Cardiac septum (tissue), 1 donor: ENCODE measurements at places on chromosomes 7 and 10. TPM values are rescaled to one million over a fixed set of nuclear protein-coding genes. Genes with fewer than 3 reads are reported as not detected.

DNA sequence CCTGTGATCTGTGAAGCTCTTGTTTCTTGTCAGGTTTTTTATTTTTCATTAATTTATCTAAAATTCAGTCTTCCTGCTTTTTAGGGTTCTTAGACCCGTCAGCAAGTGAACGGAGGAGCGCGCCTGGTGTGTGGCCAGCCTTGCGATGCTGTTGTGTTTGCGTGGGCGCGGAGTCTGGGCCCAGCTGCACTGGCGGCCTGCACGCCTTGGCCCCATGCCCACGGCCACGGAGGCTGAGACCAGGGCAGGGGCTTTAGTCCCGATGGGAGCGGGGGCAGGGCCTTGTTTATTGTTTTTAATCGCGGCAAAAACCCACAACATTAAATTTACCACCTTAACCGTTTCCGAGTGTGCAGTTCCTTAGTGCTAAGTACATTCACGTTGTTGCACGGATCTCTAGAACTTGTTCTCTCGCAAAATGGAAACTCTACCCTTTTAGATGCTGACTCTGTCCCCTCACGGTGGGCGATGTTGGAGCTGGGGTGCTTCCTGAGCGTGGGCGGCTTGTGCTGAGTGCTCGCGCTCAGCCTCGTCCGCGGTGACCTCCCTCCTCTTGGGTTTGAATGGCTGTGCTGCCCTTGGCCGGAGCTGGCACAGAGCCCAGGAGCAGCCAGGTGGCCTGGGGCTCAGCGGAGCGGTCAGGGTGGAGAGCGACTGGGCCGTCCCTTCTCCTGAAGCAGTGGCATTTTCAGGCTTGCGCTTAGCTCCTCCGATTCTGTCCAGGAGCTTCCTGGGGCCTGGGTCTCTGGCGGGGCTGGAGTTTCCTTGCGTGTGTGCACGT, 69.1 kb downstream of the INPP5A start:
- DNase-seq, result peak; percentile 76

DNA sequence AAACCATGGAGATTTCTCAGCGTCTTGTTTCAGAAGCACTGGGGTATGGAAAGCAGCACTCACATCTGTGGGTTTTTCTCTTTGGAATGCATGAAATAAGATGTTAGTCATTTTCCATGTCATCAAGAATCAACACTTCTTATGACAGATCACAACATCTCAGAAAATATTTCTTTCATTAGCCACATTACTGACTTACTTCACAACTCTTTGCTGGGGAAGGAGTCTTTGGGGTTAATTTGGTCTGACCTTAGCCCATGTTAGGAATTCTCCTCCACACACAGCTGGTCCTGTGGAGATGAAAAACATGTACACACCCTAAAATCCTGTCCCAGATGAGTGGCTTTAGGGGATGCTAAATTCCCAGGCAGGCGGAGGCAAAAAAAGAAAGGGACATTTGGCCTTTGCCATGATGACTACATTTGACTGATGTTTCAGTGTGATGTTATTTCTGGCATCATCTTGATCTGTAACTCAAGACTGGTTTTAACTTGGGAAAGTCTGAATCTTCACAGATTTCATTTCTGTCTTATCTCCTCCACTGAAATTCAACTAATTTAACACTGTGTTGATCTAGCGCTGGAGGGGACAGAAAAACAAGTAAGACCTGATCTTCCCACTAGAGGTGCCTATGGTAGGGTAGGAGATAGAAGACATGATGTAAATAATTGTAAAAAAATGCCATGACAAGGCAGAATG, 363.2 kb downstream of the PRPF18 start:
- no peak for DNase-seq

Gene APBB1IP
- total RNA-seq, result 2.5 TPM

Gene TAC1
- not detected for total RNA-seq

Gene HOXA3
- 0.40 TPM for total RNA-seq

DNA sequence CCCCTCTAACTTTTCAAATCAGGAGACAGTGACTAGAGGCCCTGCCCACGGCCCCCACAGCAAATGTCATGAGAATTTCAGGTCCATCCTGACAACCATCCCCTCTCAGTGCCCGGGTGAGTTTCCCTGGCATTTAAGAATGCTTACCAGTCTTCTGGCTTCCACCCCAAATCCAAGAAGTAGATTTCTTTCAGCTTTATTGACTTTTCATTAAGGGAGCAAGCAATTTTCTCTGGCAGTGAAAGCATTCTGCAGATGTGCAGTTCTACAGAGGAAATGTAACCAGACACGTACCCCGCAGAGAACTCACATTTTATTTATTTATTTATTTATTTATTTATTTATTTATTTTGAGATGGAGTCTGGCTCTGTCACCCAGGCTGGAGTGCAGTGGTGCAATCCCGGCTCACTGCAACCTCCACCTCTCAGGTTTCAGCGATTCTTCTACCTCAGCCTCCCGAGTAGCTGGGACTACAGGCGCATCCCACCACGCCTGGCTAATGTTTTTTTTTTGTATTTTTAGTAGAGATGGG, 120.9 kb upstream of the KCTD7 start:
- DNase-seq, result no peak

Gene CLRN3
- not detected for total RNA-seq

Gene ARL3
- 13.1 TPM for total RNA-seq

- DNase-seq, result no peak
These were observed 266.8 kb downstream of the CELF2 start for GRCh38 chr10:11284291-11285085.

DNA sequence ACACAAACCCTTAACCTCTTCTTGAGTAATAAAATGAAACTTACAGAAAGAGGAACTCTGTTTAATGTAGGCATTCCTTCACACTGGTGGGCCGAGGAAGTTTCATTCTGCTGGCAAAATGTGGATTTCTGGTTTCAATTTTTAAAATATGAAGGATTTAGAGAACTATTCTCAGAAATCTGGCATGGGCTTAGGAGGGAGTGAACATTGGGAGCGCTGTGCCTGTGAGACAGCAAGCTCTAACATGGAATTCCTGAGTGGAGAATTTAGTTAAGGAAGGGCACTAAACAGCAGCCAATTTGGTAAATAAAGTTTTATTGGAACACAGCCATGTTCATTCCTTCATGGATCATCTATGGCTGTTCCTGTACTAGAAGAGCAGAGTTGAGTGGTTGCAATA, 751.8 kb upstream of the IGFBP3 start:
- no peak for DNase-seq

Gene CH25H
- total RNA-seq, result 1.00 TPM

Gene SLC39A12
- total RNA-seq, result not detected

DNA sequence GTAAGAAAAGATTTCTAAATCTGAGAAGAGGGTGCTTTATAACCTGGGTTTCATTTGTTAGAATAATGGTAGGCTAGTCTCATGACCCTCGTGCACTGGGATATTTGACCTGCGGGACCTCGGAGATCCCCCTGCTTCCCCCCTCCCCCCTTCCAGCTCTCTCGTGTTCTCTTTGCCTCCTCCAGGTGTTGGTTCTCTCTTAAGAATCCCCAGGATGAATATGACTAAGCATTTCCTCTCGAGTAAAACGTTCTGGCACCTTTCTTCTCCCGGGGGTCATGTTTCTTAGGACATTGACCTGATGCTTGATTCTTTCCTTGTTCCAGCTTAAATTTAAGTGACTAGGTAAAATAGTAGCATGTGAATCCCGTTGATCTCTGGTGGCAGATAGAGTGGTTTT, 71.2 kb downstream of the SHH start:
- DNase-seq, result no peak

Gene BTBD16
- total RNA-seq, result not detected

- DNase-seq, result no peak
These were observed 170.4 kb downstream of the TAX1BP1 start for GRCh38 chr7:27910326-27910725.

Gene MYH16
- not detected for total RNA-seq

- DNase-seq, result no peak
These were observed 117.1 kb downstream of the DYNC2I1 start for GRCh38 chr7:158973440-158973839.

GRCh38 chr10:71128311-71128980, 83.9 kb upstream of the UNC5B start:
- no peak for DNase-seq

Gene UPK3B
- 0.38 TPM for total RNA-seq

DNA sequence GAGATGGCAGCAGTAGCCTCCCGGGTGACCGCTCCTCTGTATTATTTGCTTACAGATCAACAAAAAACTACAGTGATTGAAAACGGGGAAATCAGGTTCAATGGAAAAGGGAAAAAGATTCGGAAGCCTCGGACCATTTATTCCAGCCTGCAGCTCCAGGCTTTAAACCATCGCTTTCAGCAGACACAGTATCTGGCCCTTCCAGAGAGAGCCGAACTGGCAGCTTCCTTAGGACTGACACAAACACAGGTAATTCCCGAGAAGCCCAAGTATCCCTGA, 2.2 kb downstream of the DLX6 start:
- DNase-seq, result no peak

Gene TNS3
- total RNA-seq, result 29.0 TPM

Gene SEMA3D
- 1.9 TPM for total RNA-seq

Gene FLNC
- total RNA-seq, result 1,261 TPM

GRCh38 chr10:42878134-42878820, 95.7 kb downstream of the BMS1 start:
- no peak for DNase-seq

DNA sequence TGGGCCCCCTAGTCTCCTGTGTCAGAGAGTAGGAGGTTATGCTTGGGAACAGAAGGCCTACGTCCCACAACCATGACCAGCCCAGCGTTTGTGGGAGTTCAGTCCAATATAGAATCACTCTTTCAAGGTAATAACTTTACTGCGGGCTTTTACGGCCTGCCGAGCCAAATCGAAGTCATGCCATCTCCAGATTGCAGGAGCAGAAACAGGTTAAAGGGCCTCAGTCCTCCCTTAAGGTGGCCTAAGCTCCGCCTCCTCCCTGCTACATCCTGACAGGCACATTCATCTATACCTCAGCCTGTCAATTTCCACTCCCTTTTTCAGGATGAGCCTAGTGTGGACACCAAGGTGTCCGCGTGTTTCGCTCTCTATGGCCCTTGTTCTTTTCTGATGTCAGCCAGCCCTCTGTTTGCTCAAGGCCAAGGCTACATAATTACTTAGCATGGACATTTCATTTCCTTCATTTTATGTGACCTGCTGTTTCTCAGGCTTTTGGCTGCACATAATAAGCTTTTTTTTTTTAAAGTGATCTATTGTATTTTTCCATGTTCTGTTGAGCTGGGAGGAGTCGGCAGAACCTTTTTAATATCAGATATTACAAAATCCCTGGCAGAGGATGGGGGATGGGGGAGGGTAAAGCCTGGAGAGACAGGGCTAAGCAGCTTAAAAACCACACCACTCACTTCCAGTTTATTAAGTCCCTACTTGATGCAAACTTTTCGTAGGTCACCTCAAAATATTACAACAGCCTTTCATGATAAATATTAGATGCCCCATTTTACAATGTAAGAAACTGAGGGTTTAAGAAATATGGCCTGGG, 84.6 kb downstream of the CACNB2 start:
- DNase-seq, result no peak

Gene PDZD7
- total RNA-seq, result 0.40 TPM

DNA sequence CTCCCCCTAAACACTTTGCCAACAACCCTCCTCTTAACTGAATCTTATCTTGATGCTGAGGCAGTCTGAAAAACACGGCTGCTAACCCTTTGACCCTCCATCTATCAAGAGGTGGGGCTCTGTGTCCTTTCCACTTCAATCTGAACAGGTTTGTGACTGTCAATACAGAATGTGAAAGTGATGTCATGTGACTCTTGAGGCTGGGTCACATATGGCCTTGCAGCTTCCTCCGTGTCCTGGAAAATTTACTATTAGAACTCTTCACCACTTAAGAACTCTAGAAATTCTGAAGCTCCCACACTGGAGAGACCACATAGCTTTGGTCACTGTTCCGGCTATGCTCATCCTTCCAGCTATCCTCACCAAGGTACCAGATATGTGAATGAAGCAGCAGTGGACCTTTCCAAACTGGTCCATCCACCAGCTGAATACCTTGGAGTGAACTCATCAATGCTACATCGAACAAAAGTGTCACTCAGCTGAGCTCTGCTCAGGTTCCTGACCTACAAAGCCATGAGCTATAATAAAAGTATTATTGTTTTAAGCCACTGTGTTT, 30.7 kb upstream of the ASAH2 start:
- no peak for DNase-seq

DNA sequence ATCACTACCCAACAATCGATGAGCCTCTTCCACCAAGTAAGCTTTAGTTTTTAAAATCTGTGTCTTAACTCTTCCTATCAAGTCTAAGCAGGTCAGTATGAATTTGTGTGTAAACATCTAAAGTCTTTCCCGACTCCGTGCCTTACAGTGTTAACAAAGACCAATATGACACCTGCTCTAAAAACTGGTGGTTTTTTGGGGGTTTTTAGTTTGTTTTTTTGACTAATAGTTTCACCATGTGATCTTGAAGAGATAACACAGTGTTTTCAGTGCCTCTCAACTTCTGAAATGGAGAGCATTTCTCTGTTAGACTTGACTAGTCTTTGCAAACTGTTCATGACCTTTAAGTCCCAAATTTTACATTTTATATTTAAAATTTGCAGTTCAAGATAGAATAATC, 132.0 kb upstream of the STK17A start:
- DNase-seq, result no peak

DNA sequence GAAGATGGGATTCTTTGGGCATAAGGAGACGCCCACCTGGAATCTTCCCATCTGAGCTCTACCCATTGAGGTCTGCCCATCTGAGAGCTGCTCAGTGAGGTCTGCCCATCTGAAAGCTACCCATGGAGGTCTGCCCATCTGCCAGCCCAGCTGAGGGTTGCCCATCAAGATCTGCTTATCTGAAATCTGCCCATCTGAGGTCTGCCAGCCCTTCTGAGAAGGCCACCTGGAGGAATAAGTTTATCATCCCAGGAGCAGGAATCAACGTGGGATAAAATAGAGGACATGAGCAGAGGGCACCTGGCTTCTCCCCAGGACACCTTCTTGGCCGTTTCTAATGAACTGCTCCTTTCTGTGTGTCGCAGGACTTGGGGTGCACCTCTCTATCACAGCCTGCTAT, 35.3 kb upstream of the PDZD8 start:
- no peak for DNase-seq

DNA sequence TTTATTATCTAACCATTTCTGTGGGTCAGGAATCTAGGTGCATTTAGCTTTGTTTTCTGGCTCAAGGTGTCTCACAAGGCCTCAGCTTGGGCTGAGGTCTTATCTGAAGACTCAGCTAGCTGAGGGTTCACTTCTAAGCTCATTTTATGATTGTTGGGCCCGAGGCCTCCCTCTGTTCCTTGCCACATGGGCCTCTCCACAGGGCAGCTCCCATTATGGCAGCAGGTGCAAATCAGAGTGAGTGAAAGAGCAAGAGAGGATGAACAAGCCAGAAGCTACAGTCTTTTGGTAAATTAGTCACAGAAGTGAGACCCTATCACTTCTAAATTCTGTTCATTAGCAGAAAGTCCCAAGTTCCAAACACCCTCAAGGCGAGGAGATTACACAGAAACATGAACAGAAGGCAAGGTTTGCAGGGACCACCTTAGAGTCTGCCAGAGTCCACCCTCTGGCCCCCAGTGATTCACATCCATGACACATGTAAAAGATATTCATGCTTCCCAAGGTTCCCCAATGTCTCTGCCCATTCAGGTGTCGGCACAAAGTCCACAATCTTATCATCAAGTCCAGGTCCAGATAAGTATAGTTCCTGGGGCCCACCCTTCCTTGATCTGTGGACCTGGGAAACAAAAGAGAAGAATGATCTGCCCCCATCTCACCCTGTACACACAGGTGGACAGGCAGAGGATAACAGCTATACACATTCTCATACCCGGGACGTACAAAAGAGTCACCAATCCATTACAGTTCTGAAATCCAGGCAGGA, 23.7 kb downstream of the FIGNL1 start:
- DNase-seq, result no peak

GRCh38 chr7:72805526-72806494, 22.2 kb downstream of the TYW1B start:
- no peak for DNase-seq

GRCh38 chr7:106623853-106624252, 37.1 kb downstream of the CCDC71L start:
- DNase-seq, result no peak

Gene CHCHD3
- 138 TPM for total RNA-seq
